Activated CD4-positive, alpha-beta T cell treated with anti-CD3 and anti-CD28 coated beads, Interleukin-2, amount 50 U/mL, for 48 hours (primary cell): ENCODE measurements at places on chromosomes 6 and 20.
A peak's percentile ranks its signal among the peaks of the same experiment; 100 is the strongest.

- peak; percentile 24 for DNase-seq
These were observed 887 bp downstream of the TSPYL1 start for GRCh38 chr6:116278854-116279231.

DNA sequence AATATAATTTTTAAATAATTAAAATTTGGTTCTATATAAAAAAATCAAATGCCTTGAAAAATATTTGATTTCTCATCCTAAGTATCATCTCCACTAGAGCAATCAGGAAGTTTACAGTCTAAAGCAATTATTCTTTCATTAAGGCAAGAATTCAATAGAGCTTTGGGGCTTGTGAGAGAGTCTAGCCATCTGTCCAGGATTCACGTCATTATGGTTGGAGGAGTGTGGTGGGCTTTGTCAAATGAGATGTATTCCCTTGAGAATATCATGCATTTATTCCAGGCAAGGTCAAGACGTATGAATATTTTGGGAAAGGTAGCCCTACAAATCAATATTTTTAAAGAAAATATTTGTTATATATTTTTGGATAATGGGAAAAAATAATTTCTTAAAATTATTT is 132.4 kb downstream of the ELOVL4 start:
- DNase-seq, result no peak

DNA sequence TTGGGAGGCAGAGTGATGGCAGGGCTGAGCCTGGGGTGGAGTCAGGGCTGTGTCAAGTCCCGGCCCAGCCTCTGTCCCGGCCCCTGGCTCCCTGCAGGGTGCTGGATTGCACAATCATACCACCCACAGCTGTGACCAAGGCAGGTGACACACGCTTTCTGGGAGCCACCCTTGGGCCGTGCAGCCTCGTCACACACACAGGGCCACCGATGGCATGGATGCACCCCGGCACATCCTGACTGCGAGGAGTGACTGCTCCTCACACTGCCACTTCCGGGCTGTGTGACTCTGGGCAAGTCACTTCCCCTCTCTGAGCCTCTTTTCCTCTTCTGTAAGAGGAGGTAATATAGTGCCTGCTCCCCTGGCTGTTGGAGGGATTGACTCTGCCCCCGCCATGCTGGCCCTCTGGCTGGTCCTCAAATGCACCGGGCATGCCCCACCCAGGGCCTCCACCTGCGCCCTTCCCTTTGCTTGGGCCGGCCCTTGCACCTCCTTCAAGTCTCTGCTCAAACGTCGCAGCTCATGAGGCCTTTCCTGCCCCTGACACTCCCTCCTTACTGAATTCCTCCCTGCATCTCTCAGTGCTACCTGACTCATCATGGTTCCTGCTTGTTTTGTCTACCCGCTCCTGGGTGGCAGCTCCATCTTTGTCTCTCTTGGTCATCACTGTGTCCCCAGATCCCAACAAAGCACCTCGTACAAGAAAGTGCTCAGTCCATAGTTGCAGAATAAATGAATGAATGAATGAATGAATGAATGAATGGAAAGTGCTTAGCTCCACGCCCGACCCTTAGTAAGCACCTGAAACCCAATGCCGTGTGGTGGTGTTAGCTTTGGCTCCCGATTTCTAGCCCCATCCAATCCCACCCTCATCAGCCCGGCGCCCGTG is 93.5 kb downstream of the CEBPB start:
- peak; percentile 59 for DNase-seq

DNA sequence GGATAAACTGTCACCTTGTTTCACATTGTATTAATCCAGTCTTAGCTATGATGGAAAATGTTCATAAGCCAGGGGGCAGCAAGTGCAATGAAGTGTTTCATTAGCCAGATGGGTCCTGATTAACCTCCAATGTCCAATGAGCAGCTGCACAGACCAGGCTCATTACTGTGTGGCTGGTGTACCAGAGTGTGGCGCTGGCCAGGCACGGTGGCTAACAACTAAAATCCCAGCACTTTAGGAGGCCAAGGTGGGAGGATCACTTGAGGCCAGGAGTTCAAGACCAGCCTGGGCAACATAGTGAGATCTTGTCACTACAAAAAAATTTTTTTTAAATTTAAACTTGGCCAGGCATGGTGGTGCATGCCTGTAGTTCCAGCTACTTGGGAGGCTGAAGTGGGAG is 201.7 kb upstream of the FOXQ1 start:
- DNase-seq, result no peak

DNA sequence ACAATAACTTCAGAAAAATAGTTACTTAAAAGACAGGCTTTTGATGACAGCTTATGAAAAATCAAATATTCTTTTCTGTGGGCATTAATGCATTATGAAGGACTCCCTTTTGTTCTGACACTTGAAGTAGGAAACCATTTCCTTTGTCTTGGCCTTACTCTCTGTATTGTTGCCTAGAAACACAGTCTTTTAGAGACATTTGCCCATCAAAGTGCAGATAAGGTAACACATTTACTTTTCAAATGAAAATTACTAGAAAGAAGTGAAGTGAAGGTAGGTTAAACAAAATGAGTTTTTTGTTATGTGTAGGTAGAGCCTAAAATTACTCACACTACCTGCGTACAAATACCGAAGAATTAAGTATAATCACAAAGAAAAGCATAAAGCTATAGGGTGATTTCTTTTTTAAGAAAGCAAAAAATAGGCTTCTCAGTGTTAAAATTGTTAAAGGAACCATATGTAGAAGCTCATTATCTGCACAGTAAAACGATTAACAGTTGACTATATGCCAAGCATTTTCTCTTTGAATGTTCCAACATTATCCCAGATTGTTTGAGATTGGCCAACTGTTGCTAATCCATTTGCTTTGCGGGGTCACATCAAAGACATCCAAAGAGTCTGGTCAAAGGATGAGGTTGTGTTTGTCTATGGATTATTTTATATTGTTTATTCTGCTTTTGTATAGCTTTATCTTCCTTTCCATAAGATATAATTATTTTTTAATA is 542.0 kb upstream of the RNF217 start:
- DNase-seq, result no peak

- DNase-seq, result peak; percentile 4
These were observed 898 bp downstream of the LAMA4 start for GRCh38 chr6:112253498-112253840.

GRCh38 chr6:41315943-41316620 is 19.3 kb upstream of the NCR2 start:
- DNase-seq, result no peak

DNA sequence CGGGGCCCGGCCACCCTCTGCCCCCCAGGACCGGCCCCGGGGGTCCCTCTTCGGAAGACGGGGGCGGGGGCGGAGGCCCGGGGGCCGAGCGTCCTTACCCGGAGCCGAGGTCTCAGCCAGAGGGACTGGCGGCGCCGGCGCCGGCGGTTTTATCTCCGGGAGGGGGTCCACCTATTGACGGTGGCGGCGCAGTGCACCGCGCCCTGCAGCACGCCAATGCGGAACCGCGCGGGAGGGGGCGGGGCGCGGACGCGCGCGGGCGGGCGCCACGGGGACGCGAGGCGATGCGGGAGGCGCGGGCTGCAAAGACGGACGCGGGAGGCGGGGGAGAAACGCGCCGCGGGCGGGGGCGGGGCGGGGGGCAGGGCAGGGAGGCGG is at the start of gene EEF1A2:
EEF1A2 (minus strand) TSS at position 124 of the 378 bp plus-strand sequence. CDS start 1,320 bp downstream, outside the sequence.
- no peak for DNase-seq
